ENCODE measurements at places on chromosomes 13 and 19. TPM values are rescaled to one million over a fixed set of nuclear protein-coding genes. Genes with fewer than 3 reads are reported as not detected.
A peak's percentile ranks its signal among the peaks of the same experiment; 100 is the strongest.

The LILRA2 gene
- total RNA-seq: not detected

The SHANK1 gene
- total RNA-seq: 0.12 TPM

The PABPC3 gene
- total RNA-seq: 1.3 TPM

The TUBA3C gene
- not detected for total RNA-seq

The SMIM44 gene
- total RNA-seq: not detected

The SIAH3 gene
- total RNA-seq: 0.30 TPM

The BCL2L12 gene
- total RNA-seq: 74.1 TPM

The EID2B gene
- total RNA-seq: 2.7 TPM

The IL17D gene
- total RNA-seq: 0.78 TPM

The BEST2 gene
- not detected for total RNA-seq

GRCh38 chr13:90746230-90746629 lies 601.3 kb upstream of the MIR17HG start:
- DNase-seq: no peak

DNA sequence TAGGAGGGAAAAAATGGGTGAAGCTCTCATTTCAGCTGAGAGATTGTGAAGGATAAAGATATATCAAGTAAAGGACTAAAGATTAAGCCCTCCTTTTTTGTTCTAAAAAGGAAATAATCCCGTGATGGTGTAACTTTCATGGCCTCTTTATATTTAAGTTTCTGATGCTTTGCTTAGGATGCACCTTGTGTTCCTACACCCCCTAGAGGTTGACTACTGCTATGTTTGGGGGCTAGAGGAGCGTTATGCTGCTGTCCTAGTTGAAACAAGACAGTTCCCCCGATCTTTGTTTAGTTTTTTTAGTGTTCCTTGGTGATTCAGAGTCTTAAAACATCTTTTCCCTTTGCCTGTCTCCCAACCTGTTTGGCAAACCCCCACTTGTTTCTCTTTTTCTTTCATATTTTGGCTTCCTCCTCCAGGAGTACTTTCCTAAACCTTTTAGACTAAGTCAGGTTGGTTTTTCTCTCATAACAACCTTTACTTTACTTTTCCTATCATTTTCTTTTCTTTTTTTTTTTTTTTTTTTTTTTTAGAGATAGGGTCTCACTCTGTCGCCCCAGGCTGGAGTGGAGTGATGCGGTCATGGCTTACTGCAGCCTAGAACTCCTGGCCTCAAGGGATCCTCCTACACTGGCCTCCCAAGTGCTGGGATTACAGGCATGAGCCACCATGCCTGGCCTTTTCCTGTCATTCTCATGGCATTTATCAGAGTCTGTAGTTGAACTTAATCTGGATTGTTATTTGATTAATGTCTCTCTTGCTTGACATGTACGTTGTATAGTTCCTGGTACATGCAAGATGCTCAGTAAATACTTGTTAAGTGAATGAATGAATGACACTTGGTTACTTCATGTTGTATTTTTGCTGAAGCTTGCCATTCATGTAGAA lies 2.8 kb downstream of the UBA2 start:
- peak; percentile 20 for DNase-seq

GRCh38 chr19:30064348-30064699 lies 122.3 kb downstream of the URI1 start:
- DNase-seq: no peak

DNA sequence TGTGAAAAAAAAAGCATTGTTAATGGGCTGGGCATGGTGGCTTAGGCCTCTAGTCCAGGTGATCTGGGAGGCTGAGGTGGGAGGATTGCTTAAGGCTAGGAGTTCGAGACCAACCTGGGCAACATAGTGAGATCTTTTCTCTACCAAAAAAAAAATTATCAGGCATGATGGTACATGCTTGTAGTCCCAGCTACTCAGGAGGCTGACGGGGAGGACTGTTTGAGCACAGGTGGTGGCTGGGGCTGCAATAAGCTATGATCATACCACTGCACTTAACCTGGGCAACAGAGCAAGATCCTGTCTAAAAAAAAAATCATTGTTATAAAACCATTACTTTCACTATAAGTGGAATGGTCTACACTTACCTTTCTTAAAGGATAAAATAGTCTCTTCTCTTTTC lies 30.4 kb downstream of the GPC6 start:
- no peak for DNase-seq

DNA sequence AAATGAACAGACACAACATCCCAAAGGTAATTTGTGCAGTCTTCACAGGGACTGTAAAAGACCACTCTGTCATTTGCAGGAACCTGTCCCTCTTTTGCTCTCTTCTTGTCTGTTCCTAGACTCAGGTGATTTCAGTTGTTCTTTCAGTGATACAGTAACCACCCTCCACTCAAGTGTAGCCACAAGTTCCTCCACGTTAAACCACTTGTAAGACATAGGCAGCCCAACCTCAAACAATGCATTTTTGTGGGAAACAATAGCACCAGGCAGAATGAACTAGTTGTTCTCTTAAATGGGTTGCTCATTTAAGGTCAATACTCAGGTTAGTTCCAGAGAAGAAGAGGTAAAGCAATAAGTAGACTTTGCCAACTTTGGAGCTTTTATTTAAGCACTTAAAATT lies 359.4 kb downstream of the MZT1 start:
- no peak for DNase-seq

DNA sequence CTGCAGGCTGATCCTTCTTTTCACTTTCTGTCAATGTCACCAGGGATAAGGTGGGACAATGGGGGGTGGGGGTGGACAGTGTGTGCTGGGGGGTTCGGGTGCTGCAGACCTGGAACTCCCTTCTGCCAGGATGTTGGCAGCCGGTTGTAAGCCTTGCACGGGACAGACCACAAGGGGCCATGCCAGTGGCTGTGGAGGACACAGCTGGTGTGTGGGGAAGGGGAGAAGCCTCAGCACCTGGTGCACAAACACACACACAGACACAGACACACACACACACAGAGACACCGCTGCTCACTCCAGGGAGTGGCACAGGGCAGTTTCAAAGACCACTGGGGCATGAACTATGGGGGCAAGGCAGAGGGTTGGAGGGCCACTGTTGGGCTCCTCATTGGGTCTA lies 3.6 kb downstream of the F2RL3 start:
- DNase-seq: no peak

- no peak for DNase-seq
These were observed 15.1 kb upstream of the EMP3 start for GRCh38 chr19:48310227-48310626.

DNA sequence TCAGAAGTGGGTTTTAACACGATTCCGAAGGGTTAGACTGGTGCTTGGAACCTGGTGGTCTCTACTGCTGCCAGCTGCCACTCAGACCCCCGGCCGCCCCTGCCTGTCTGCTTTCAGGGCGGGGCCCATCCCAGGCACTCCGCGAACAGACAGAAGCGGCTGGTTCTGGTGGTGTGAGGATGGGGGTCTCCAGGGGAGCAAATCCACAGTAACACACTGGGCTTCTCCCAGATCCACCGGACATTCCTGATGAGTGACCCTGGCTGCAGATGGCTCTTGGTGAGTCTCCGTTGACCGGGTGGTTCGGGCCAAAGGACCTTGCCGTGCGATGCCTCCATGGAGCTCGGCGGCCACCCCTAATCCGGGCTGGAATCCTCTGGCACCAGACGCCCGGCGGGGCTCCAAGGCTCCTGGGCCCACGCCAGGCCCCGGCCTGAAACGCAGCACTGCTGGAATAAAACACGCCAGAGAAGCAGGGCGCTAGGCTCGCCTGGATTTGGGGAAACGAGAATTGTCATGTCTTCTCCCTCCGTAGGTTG lies 2.1 kb upstream of the PTBP1 start:
- DNase-seq: no peak

DNA sequence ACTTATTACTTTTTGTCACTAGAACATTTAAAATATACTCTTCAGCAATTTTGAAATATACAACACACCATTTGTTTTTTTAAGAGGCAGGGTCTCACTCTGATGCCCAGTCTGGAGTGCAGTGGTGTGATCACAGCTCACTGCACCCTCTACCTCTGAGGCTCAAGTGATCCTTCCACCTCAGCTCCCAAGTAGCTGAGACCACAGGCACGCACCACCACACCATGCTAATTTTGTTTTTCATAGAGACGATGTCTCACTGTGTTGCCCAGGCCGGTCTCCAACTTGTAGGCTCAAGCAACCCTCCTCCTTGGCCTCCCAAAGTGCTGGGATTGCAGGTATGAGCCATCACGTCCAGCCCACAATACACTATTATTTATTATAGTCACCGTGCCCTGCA lies 2.6 kb downstream of the IGFL2 start:
- DNase-seq: no peak

GRCh38 chr19:46919324-46919723 lies 58.5 kb downstream of the ARHGAP35 start:
- DNase-seq: peak; percentile 20

DNA sequence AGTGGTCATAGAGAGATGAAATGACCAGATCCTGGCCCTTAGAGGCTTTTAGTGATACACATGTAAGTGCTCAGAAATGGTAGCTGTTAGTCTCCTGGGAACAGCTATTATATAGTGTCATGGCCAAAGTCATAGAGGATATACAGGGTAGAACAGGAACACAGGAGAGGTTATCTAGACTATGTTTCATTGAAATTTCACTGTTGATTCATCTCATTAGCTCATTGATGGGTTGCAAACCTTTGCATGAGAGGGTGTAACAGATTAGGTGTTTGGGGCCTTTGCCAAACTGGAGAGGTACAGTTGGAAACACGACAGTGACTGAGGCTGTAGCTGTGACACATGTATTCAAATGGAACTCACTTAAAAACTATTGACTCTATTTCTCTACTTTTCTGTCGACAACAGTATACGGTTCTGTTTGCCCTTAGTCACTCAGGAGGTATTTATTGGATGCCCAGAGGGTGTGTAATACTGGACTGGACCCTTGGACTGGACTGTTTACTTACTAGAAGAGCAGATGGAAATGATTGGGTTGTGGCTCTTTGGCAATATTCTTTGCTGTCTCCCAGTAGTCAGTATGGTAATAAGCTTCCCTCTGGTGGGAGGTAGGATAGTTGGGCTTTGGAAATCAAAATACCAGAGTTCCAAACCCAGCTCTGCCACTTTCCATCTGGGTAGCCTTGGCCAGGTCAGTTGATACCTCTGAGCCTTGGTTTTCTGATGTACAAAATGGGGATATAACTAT lies 29.8 kb downstream of the ARHGAP35 start:
- DNase-seq: no peak

- DNase-seq: peak; percentile 10
These were observed 903 bp downstream of the LATS2 start for GRCh38 chr13:21060338-21061028.

DNA sequence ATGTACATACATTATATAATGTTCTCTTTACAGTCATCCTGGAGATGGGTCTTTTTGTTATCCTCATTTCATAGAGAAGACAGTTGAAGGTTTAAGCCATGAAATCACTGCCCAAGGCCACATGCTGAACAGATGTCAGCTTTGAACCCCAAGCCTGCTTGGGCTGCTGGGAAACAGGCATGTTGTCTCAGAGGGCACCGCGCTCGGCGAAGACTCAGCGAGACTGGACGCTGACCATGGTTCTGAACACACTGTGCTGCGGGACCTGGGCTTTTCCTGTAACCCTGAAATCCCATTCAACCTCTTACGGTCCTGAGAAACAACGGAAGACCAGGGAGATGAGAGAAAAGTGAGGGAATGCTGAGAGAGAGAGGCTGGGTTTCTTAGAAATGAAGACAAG lies 27.3 kb downstream of the LRFN3 start:
- peak; percentile 35 for DNase-seq

- DNase-seq: peak; percentile 81
These were observed 4.6 kb downstream of the POP4 start for GRCh38 chr19:29610574-29611271.

DNA sequence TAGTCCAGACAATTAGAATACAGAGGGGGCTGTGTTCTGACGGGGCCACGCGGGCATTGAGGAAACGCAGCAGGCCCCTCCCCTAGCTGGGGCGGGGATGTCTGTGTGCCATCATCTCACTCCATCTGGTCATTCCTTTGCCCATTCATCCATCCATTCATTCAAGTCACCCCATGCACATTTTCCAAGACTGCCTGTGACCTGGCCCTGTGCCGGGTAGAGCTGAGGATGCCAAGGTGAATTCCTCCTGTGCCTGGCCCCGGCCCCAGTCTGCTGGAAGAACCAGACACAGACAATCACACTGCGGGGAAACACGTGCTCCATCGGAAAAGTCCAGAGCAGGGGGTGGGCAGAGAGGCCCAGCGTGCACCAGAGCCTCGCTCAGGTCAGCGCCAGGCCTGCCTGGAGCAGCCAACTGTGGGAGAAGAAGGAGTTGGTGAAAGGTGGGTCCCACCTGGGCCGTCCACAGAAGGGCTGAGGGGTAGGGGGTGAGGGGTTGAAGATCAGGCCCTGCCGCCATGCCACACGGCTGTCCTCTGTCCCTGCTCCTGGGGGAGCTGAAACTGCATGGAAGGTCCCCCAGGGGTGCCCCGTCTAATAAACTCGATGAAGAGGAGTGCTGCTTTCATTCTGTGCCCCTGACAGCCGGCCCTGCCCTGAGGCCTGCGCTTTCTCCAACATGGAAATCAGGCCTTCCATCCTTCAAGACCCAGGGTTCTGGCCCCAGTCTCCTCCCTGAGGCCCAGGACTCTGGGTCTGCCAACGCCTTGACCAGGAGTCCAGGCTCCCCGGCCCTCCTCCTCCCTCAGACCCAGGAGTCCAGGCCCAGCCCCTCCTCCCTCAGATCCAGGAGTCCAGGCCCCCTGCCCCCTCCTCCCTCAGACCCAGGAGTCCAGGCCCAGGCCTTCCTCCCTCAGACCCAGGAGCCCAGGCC lies 1.6 kb upstream of the CACNG6 start:
- no peak for DNase-seq

- no peak for DNase-seq
These were observed 852.7 kb upstream of the KLHL1 start for GRCh38 chr13:70960841-70961443.
